Uterine smooth muscle cell (primary cell): ENCODE measurements at places on chromosomes 2 and 18. TPM values are rescaled to one million over a fixed set of nuclear protein-coding genes. Genes with fewer than 3 reads are reported as not detected.

The LRP2 gene
- total RNA-seq = not detected in 2 replicates

The CIB4 gene
- total RNA-seq = not detected in 2 replicates

The TEX44 gene
- not detected in 2 replicates for total RNA-seq

The TDRD15 gene
- total RNA-seq = not detected in 2 replicates

The CCDC74B gene
- 7.5 and 9.8 TPM in 2 replicates for total RNA-seq

The ZNF892 gene
- total RNA-seq = 4.5 and 6.6 TPM in 2 replicates

The L3MBTL4 gene
- 0.44 and 1.6 TPM in 2 replicates for total RNA-seq

The UGT1A9 gene
- not detected in 2 replicates for total RNA-seq

The RGPD3 gene
- total RNA-seq = 0.33 and 0.37 TPM in 2 replicates

The MSTN gene
- total RNA-seq = 0.11 and 0.12 TPM in 2 replicates

The TEKT4 gene
- total RNA-seq = not detected in 2 replicates

The ITPRIPL1 gene
- total RNA-seq = 5.1 and 5.9 TPM in 2 replicates

The PNPT1 gene
- total RNA-seq = 20.1 and 24.2 TPM in 2 replicates

The INHA gene
- total RNA-seq = 0.11 and 0.50 TPM in 2 replicates

The ANKRD30BL gene
- total RNA-seq = not detected in 2 replicates

The TANC1 gene
- 12.4 and 27.7 TPM in 2 replicates for total RNA-seq

The TP53I3 gene
- 31.3 and 65.1 TPM in 2 replicates for total RNA-seq

The DAW1 gene
- total RNA-seq = not detected in 2 replicates

The DLX1 gene
- total RNA-seq = 0.11 TPM in 1 of 2 replicates, not detected in the other

The CAPG gene
- total RNA-seq = 156 and 193 TPM in 2 replicates

The NETO1 gene
- total RNA-seq = not detected in 2 replicates

The SLC9A4 gene
- not detected in 2 replicates for total RNA-seq

The C2orf42 gene
- 14.2 and 20.0 TPM in 2 replicates for total RNA-seq

The LCT gene
- total RNA-seq = under 0.01 TPM in 2 replicates

The MARCHF4 gene
- total RNA-seq = 2.4 and 3.1 TPM in 2 replicates

The SLC5A7 gene
- not detected in 2 replicates for total RNA-seq
